ENCODE measurements at places on chromosomes 3 and 15. TPM values are rescaled to one million over a fixed set of nuclear protein-coding genes. Genes with fewer than 3 reads are reported as not detected.

The GOLGA8R gene
- total RNA-seq = 1.3 TPM

The CCNDBP1 gene
- 77.0 TPM for total RNA-seq

The IL5RA gene
- not detected for total RNA-seq

The GNB4 gene
- total RNA-seq = 113 TPM

The XCR1 gene
- not detected for total RNA-seq

The SHC4 gene
- 0.53 TPM for total RNA-seq

The ATP13A5 gene
- not detected for total RNA-seq

The CTXN2 gene
- total RNA-seq = not detected

The SLC9C1 gene
- total RNA-seq = 0.57 TPM

The B3GNT5 gene
- total RNA-seq = 38.2 TPM

The ST3GAL6 gene
- total RNA-seq = 36.7 TPM

The FANCD2OS gene
- not detected for total RNA-seq

The FHIT gene
- 2.5 TPM for total RNA-seq

The LNP1 gene
- total RNA-seq = 2.2 TPM

The GPR15 gene
- not detected for total RNA-seq

The CNTN6 gene
- not detected for total RNA-seq

The HTR3E gene
- not detected for total RNA-seq

The ACAD9 gene
- total RNA-seq = 57.7 TPM

The AEN gene
- 60.6 TPM for total RNA-seq

The SPESP1 gene
- total RNA-seq = 2.1 TPM

The TMEM207 gene
- total RNA-seq = not detected

The WDR93 gene
- total RNA-seq = 0.13 TPM

The LSAMP gene
- total RNA-seq = under 0.01 TPM

The RLBP1 gene
- not detected for total RNA-seq

The COL6A5 gene
- not detected for total RNA-seq

The THBS1 gene
- total RNA-seq = 6,138 TPM

The SH2D7 gene
- total RNA-seq = not detected

The MAP1A gene
- 2.3 TPM for total RNA-seq

The GOLGA6L4 gene
- total RNA-seq = 2.3 TPM

The EBLN2 gene
- 12.4 TPM for total RNA-seq

The PRICKLE2 gene
- 9.2 TPM for total RNA-seq

The PARP3 gene
- 12.6 TPM for total RNA-seq

The C3orf20 gene
- 0.07 TPM for total RNA-seq

The C3orf80 gene
- total RNA-seq = not detected

The MESP2 gene
- 0.14 TPM for total RNA-seq
